ENCODE measurements at places on chromosomes 16 and 17.

GRCh38 chr17:55312852-55313251 is 48.1 kb downstream of the HLF start:
- DNase-seq = no peak

DNA sequence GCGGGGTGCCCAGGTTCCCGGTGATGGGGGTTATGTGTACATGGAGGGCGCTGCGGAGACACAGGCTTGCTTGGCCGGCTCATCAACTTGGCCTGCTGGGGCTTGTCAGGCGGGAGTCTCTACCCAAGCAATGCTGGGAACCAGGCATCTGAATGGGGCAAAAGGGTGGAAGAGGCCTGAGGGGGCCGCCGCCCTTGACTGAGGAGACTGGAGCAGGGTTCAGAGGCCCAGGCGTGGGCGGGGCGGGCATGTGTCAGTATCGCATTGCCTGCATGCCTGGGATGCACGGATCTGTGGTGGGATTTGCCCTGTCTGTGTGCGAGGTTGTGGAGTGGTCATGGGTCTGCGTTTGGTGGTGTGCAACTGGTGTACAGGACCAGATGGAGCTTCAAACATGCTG is 21.1 kb downstream of the ARHGAP23 start:
- DNase-seq = peak; percentile 54

GRCh38 chr16:53982631-53983042 is 278.7 kb downstream of the FTO start:
- DNase-seq = peak; percentile 4

GRCh38 chr16:84810518-84811273 is 9.1 kb upstream of the CRISPLD2 start:
- no peak for DNase-seq

GRCh38 chr17:56038131-56038530 is 115.1 kb upstream of the ANKFN1 start:
- DNase-seq = no peak

DNA sequence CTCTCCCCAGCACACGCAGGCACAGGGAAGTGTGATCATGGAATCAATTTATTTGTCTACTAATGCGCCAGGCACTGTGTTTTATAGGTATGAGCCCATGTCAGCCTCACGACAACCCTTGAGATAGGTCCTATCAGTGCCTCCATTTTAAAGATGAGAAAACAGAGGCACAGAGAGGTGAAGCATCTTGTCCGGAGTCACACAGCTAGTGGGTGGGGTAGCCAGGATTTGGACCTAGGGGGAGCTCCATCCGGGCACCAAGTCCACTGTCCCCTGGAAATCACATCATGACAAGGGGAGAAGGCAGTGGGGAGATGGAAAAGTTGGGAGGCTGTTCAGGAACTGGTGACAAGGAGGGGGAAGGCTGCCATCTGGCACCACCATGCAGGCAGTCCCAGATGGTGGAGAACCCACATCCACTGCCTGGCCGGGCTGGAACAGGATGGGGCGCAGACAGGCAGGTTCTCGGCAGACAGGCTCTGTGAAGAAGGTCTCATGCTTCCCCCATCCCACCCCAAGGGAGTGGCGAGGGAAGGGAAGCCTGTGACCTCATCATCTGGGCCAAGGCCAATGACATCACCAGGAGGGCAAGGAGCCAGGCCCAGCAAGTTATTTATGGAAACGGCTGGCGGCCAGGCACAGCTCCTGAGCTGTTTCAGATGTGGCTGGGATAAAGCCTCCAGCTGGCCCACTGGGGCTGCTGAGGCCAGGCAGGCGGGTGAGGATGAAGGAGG is 126.0 kb upstream of the SDK2 start:
- DNase-seq = peak; percentile 86

DNA sequence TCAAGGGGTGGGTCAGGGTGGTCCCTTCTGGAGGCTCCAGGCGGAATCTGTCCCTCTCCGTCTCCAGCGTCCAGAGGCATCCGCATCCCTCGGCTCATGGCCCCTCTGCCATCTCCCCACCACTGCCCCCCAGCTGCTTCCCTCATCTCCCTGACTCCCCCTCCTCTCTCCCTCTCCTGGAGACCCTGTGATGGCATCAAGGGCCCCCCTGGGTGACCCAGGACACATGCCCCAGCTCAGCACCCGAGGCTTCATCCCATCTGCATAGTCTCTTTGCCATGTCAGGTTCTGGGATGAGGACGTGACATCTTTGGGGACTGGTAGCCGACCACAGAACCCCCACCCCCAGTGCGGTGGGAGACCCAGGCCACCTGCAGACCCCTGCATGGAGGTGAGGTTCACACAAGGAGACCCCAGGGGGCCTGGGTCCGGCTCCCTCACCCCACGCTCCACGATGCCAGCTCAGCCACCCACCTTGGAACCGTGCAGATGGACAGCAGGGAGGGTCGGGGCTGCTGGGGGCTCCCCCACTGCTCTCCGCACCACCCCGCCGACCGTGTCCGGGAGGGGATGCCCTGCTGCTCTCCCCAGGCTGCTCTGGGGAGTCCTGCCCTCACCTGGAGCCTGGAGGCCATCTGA is 3.8 kb downstream of the SECTM1 start:
- DNase-seq = no peak

Measured in kidney tubule cell (primary cell).